T-helper 2 cell treated with Interferon-gamma antibody and Interleukin-4, amounts not matched to agents 5 μg/mL and 100 μg/mL, for 36 hours (primary cell): ENCODE measurements at places on chromosomes 7 and 10.

- DNase-seq: no peak
Observed at GRCh38 chr7:1716263-1717094, 46.4 kb downstream of the ELFN1 start.

- no peak for DNase-seq
Observed at GRCh38 chr7:145082366-145083161, 246.7 kb upstream of the TPK1 start.

GRCh38 chr10:2543974-2544373 lies 523.4 kb upstream of the PFKP start:
- no peak for DNase-seq

GRCh38 chr10:32379318-32379949 lies 32.5 kb upstream of the EPC1 start:
- no peak for DNase-seq

DNA sequence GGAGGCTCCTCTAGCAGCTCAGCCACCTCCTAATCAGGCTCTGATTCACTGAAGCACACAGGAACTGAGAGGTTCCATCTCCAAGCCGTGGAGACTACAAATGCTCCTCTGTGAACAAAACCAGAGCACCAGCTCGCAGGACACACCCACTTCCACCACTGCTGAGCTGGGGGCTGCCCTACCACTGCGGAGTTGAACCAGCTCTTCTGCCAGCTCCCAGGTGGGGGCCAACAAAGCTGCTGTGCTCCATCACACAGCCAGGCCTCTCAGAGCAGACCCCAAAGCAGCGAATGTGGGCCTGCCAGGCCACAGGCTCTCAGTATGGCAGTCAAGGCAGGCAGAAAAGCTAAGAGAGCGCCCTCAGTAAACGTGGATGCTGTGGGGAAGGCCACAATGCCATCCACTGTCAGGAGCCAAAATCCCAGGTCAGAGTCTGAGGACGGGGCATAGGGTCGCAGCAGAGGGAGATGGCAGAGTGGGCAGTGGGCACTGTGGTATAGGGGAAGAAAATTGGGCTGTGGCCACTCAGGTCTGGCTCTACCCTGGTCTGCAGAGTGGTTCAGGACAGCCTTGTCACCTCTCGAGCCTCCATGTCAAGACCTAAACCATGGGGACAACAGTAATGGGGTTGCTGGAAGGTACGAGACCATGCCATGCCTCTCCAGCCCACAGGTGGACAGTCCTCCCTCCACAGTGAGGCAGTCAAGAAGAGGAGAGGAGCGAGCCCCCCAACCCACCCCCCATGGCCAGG lies 82.1 kb downstream of the GRID1 start:
- DNase-seq: no peak

GRCh38 chr10:99340650-99341049 lies 11.5 kb downstream of the CNNM1 start:
- DNase-seq: no peak

DNA sequence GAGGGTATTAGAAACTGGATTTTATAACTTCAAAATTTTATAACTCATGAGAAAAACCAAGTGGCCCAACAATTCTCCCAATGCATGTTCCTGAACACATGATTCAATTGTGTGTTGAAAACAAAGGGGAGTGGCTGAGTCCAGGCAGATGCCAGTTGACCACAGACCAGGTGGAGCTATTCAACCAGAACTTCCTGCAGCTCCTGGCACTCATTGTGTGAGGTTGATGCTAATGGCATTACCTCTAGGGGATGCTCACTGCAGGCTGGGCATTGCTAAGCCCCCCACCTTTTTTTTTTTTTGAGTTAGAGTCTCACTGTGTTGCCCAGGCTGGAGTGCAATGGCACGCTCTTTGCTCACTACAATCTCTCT lies 20.3 kb downstream of the MYOF start:
- no peak for DNase-seq

- no peak for DNase-seq
Observed at GRCh38 chr7:75849573-75849972, 29.3 kb upstream of the RHBDD2 start.

DNA sequence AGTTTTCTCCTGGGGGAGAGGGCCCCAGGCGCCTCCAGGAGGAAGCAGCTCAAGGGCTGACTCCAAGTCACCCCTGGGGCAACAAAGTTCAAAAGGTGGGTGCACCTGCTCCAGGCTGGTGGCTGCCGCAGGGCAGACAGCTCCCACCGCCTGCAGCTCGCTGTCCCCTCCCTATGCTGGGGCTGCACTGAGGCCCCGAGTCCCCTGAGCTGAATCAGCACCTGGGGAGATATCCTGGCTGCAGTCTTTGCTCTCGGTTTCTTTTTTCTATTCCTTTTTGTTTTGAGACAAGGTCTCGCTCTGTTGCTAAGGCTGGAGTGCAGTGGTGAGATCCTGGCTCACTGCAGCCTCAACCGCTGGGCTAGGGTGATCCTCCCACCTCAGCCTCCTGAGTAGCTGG lies 183.4 kb downstream of the DNAJB6 start:
- no peak for DNase-seq
